NCI-H526 treated with DMSO at 0.1 percent for 48 hours (cell line): ENCODE measurements at places on chromosomes 4 and X.
A peak's percentile ranks its signal among the peaks of the same experiment; 100 is the strongest.

DNA sequence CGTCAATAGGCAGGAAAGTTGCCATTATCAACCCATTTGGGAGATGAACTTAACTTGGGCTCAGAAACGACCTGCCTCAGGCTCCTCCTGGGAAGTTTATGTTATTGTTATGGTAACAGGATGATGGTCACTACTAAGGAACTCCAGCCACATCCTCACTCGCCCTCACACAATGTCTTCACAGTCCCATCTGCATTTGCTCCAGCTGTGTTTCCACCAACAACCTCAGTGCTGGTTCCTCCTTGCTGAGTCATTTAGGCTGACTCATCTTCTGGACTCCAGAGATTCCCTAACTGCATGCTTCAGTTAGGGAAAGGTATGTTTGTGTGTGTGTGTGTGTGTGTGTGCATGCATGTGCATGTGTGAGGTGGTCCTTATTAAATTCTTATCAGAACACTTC, 293.4 kb upstream of the BOD1L1 start:
- DNase-seq: no peak

DNA sequence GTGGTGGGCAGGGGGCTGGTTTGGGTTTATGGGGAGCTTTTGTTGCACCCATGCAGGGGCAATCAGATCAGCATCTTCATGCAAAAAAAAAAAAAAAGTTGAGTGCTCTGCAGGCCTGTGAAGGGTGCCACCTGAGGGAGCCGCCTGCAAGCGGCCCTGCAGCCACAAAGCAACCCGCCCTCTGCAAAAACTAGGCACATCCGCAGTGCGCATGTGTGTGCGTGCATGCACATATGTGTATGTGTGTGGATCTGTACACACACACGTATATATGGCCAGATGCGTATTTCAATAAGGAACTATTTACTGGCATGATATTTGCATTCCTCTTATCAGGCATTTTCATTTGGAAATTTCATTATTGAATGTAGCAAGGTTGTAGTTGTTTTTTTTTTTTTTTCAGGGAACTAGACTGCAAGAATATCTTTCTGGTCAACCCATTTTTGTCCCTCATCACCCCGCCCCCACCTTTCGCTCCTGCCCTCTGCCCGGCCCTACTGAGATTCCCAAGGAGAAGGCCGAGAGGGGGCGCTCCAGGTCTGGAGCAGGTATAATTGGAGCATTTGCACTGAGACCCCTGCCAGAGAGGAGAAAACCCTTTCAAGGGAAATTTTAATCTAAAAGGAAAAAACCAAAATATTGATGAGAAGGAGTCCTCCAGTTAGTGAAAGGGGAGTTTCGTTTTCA, 18.1 kb downstream of the CCNQ start:
- DNase-seq: no peak

GRCh38 chr4:155887847-155888570, 15.5 kb upstream of the TDO2 start:
- DNase-seq: no peak

GRCh38 chr4:85510632-85510984, 35.7 kb downstream of the ARHGAP24 start:
- no peak for DNase-seq

- no peak for DNase-seq
These were observed 187.0 kb upstream of the PPARGC1A start for GRCh38 chr4:24076811-24077210.

DNA sequence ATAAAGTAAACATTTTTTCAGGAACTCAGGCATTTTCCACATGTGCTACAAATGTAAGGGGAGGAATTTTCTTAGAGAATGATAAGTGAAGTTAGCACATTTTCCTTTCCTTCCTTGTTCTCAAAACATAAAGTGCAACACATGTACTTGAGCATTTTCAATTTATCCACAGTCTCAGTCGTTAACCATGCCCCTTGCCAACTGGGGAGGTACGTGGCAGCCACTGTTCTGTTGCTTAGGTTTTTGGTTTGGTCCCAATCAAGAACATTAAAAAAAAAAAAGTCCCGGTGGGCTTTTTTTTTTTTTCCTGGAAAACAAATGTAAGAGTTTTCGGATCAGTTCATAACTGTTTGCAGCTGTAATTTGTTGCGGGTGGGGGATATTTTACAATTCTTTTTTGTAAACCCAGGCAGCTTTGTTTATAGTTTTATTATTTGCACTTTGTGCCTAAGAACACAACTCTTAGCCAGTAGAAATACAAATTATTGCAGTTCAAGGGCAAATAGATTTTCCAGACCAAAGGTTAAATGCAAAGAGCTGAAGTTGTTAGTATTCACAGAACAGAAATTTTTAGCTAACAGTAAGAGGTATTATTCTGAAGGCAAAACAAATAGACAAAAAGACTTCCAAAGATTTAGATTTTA, 112.1 kb upstream of the NAP1L5 start:
- no peak for DNase-seq

DNA sequence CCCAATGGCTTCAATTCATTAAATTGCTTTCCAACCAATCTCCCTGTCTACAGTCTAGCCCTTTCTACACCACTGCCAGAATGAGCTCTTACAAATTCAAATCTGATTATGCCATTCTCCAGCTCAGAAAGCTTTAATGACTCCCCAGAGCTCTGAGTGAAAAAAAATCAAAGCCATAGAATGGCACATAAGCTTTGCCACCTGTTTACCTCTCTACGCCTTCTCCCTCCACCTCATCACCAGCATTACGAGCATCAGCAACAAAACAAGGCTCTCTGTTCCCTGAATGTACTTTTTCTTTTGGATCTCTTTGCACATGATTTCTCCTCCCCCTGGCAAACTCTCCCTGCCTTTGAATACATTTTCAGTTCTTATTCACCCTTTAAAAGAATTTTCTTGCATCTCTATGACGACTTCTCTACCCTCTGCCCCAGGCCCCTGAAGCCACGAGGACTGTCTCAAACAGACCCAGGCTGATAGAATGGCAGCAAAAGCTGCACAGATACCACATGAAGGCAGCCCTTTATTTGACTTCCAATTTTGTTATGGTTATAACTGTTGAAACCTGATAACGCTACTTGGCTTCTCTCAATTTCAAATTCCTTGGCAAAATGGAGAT, 516.0 kb downstream of the PCDH7 start:
- DNase-seq: no peak

DNA sequence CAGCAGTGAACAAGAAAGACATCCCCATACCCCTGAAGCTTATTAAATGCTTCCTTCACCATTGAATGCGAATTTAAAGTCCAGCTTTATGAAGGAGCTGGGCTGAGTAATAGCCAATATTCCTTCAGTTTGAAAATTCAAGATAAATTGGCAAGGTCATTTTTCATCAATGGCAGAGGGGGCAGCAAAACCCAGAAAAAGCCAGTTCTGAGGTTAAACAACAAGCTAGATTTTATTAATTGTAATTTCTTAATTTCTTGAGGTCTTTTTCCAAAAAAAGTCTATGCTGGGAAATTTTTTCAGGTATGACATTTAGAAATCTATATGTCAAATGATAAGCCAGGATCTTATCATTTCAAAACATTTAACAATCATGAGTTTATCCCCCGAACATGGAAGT, 808.9 kb downstream of the RPA4 start:
- DNase-seq: no peak

DNA sequence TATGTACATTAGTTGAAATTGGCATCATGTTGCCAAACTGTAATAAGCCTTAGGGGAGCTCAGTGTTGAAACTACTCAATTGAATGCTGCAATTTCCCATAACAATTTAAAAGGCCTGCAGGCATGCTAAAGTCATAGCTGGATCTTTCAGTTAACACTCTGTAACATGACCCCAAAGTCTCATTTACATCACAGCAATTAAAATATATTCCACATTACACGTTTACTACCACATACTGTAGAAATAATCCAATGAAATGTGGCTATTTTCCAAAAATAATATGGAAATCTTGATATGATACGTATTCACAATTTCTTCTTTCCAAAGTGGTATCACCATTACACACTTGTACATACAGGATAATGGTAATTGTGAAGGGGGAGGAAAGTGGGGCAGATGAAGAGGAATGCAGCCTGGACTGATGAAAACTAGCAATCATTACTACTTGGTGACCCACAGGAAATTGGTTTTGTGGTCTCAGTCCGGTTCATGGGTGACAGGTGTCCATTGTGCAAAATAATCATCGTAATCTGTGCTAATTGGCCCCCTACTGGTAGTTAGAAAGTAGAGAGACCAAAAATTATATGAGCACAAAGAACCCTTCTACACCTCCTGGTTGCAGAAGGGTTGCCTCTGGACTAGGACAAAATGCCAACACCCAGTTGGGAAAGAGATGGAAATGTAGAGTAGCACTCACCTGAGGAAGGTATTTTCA, 63.7 kb downstream of the TENM3 start:
- DNase-seq: no peak

DNA sequence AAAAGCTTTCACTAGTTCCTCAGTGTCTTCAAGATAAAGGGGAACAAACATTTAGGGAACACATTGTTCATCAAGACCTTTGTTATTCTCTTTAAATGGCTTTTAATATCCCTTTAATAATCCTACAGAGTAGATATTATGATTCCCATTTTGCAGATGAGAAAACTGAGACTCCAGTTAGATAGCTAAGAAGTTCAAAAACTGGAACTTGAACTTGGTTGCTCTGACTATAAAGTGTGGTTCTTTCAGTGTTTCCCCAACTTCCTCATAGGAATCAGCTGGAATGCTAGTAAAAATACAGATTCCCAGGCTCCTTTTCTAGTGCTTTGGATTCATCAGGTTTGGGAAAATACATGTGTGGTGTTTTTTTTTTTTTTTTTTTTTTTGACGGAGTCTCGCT, 37.7 kb downstream of the DLG3 start:
- DNase-seq: no peak

DNA sequence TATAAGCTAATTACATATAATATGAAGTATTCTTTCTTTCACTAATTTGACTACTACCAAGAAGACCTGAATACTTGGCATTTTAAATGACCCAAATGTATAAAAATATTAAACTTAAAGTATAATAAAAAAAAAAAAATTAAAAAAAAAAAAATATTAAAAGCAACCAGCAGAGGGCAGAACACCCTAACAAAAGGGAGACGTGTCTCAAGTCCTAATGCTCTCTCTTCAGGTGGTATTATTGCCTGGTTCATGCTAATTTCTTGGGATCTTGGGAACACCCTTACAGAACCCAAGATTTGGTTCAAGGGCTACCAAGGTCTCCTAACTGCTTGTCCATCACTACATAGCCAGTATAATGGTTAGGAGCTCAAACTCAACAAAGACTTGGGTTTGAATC, 754.8 kb downstream of the RAB28 start:
- peak; percentile 43 for DNase-seq

DNA sequence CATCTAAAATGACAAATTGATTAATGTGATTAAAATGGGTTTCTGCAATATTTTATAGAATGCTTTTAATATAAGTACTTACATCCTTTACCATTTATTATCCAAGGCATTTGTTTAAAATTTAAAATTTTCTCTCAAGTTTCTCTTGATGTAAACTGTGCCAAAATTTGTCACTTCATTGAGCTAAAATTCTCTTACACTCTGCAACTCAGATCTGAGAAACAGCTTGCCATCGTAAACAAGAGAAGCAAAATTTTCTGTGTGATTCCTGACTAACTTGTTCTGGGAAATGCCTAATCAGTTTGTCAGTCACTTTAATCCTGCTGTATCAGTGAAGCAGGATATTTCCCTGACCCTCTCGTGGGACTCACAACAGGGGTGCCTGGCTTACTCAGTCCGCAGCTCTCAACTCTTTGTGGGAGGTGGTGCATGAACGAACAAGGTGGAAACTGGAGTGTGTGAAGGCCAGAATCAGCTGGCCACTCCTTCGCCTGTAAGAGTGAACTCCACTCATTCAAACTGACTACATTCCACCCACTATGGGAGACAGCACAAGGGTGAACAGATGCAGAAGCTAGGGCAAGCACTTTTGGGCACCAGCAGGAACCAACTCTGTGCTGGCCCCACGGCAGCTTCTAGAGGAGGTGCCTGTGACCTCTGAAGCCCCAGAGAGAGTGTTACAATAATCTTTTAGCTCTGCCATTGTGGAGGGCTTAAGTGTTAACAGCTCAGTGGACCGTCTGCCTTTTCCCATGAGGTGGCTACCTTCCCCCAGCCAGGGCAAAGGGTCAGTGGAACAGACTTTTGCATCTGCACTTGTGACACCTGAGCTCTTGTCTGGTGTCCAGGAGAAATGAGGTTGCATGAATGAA, 349.4 kb downstream of the FAT4 start:
- no peak for DNase-seq

- DNase-seq: no peak
These were observed 22.2 kb downstream of the CCDC149 start for GRCh38 chr4:24890561-24891126.

- no peak for DNase-seq
These were observed 226.9 kb upstream of the HCCS start for GRCh38 chrX:10884246-10884645.

- DNase-seq: no peak
These were observed 41.8 kb upstream of the NEIL3 start for GRCh38 chr4:177267911-177268310.

DNA sequence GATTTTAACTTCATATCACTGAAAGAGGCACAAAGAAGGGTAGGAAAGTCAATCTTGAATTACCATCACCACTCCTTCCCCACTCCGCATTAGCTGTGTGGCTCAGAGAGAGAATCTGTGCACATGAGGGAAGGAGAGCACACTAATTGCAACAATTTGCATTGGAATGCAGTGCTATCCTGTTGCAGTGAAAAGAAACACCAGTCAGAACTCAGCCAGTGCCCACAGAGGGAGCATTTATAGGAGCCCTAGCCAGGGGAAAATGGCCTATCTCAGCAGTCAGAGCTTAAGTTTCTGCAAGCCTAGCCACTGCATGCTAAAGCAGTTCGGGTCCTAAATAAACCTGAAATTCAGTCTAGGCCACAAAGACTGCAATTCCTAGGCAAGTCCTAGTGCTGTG, 159.4 kb upstream of the AR start:
- DNase-seq: no peak

GRCh38 chr4:138843616-138844015, 172.0 kb upstream of the NOCT start:
- no peak for DNase-seq

- no peak for DNase-seq
These were observed 115.0 kb downstream of the SHROOM4 start for GRCh38 chrX:50698944-50699343.

DNA sequence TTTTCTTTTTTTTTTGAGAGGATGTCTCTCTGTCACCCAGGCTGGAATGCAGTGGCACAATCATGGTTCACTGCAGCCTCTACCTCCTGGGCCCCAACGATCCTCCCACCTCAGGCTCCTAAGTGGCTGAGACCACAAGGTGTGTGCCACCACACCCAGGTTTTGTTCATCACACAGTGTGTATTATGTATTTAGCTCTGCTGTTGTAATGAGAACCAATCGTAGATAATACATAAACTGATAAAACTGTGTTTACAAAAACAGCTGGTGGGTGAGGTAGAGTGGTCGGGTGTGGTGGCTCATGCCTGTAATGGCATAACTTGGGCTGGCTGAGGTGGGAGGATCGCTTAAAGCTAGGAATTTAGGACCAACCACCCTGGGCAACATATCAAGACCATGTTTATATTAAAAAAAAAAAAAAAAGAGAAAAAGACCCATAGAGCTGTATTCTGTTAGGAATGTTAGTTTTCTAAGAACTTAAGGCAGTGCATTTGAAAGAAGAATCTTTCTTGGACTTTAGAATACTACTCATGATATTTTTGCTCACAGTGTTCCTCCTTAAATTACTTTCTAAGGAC, 34.9 kb downstream of the POLR2B start:
- no peak for DNase-seq
